Sigmoid colon (tissue), 7 donors: ENCODE measurements at places on chromosomes 12 and 14.

GRCh38 chr12:94767956-94768355 lies 117.6 kb upstream of the TMCC3 start:
- DNase-seq = no peak

DNA sequence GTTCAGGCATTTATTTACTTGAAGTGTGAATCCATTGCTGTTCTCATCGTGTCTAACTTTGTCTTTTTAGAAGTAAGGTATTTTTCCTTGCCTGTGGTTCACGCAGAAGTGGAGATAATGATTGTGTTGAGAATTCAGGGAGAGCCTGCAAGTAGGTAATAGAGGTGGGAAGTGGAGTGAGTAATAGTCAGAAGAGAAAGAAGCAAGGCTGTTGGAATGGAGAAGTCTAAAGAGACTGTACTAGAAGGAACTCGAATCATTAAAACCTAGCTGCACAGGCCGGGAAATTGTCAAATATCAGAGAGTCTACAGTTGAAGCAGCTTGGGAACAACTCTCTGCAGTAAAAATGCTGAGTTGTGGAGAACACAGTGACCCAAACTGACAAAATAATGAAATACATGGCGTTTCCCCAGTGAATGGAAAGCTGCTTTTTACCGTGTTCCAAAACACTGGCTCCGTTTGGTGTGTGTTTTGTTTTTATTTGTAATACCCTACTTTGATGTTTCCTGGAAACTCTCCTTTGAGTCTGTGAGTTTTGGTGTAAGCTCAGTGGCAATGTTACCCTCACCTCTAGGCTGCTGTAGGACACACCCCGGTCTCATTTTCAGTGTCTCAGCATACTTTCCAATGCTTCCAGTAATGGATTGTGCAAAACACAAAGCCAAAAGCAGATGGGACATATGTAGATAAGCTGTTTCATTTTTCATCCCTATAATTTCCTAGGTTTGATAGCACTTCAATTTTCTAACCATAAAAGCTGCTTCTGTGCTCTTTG lies 146.6 kb downstream of the CRADD start:
- no peak for DNase-seq

DNA sequence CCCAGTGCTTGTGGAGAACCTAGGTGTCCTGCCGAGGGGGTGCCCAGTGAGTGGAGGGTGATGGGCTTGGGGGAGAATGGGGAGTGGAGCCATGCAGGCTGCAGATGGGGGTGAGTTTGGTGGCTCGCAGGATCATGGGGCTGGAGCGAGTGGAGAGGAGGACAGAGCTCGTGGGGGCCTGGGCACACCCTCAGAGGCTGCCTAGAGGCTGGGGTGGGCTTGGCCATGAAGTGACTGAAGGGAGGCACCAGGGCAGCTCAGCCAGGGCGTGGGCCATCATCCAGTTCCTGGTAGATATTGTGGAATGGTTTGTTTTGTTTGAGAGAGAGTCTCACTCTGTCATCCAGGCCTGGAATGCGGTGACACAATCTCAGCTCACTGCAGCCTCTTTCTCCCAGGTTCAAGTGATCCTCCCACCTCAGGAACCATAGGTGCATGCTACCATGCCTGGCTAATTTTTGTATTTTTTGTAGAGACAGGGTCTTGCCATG lies 43.4 kb upstream of the AMN start:
- no peak for DNase-seq

DNA sequence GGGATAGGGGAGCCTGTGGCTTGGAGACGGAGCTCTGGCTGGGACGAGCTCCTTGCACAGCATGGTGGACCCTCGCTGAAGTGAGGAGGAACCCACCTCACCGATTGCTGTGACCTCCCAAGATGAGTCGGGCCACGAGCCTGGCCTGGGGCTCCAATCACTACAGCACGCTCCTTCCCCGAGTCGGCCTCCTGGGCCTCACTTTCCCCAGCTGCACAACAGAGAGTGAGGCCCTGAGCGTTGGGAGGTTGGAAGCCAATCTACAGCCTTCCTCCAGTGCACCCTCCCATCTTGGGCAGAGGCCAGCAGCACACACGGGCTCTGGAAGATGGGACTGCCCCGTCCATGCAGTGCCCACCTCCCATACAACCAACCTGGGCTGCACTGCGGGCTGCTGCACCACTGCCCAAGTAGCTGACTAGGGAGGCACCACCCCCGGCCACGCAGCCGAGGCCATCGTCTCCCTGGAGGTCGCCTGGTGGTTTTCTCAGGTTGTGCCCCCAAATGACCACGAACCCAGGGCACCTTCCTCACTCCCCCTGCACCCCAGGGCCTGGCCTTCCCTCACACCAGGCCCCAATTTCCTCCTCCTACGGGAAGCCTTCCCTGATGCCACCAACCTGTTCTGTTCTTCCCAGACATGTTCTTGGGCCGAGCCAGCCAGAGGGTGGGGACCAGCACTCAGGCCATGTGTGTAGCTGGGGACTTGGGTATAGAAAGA lies 152.3 kb upstream of the C14orf180 start:
- peak; percentile 53 for DNase-seq

DNA sequence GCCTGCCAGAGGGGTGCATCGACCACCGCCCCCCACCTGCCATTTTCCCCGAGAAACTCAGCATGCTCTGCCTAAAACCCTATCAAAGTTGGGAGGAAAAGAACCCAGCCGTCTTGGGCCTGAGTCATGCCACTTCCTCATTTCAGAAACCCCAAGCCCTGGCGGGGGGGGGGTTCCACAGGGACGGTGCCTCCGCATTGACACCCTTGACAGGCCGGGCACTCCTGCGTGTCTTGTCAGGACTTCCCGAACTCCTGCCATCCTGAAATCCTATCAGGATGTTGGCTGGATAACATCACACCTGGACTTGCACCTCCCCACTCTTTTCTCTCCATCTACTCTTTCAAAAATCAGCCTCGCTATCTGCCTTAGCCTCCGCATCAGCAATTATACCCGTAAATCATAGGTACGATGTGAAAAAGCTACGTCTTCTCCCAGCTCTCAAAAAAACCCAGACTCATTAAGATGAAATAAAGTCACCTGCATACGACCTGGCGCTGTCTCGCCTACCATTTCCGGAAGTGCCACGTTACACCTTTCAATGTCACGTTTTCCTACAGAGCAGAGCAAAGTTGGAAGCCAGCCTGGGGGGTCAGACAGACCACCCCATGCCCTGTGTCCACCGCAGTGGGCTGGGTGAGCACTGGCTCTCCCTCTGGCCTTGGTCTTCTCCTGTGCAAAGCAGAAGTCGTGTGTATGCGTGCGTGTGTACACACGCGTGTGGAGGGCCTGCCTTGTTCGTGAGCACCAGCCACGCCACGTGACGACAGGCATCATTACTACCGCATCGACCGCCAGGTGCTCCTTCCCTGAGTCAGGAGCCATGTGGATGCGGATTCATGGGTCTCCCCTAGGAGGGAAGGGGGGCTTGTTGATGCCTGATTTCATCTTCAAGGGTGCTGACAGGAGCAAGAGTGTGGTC lies 96.7 kb downstream of the RFLNA start:
- DNase-seq = peak; percentile 83

DNA sequence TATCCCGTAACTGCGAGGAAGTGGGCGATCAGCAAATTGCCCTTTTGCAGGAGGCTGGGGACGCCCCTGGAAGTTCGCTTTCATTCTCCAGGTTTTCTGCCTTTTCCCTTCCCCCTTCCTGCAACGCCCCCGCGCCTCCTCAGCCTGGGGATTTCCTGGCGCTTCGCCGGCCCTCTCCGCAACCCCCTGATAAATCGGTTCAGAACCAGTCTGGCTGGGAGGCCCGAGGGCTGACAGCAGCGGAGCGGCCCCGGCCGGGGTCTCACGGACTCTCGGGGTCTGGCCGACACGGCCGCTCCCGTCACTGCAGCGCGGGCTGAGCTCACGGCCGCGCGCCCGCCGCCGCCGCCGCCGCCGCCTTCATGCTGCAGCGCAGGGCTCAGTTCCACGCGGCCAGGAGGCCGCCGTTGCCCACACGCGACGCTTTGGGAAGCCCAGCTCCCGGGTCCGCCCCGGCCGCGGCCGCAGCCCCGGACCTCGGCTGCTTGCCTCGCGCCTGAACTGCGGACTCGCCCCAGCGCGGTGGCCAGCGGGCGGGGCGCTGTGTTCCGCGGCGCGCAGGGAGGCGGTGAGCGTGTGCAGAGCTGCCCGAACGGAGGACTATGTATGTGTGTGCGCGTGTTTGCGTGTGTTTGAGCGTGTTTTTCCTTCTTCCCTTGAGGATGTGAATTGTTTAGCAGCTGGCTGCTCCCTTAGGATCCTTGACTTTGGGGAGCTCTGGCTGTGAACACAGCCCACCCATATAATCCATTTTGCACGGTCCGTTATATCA lies at the start of gene LRFN5:
TSS of gene LRFN5 (plus strand) at position 345 of the 772 bp plus-strand sequence.
- DNase-seq = peak; percentile 67

GRCh38 chr12:80837342-80837978 lies 100.3 kb downstream of the LIN7A start:
- no peak for DNase-seq

DNA sequence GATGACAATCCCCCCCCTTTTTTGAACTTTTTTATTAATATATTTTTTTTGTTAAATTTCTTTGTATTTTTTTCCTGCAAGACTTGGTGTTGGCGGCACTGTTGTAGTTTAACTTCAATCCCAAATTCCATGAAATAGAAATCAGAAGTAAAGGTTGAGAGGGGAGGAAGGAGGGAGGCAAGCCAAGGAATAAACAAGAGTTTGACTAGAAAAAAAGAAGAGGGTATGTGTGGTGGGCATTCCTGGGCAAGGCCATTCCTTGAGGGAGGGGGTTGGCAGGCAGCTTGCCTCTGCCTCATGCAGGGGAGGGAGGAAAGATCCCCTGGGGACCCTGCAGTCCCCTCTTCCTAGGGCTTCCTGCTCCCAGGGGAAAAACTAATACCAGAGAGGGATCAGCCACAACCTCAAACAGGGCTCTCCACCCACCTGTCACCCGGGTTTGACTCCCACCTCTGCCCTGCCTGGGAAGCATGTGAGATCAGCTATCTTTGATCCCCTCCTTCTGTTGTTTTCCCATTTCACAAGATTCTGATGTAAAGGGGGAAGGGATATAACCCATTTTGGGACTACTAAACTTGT lies 519 bp upstream of the AP1G2 start:
- DNase-seq = peak; percentile 60

DNA sequence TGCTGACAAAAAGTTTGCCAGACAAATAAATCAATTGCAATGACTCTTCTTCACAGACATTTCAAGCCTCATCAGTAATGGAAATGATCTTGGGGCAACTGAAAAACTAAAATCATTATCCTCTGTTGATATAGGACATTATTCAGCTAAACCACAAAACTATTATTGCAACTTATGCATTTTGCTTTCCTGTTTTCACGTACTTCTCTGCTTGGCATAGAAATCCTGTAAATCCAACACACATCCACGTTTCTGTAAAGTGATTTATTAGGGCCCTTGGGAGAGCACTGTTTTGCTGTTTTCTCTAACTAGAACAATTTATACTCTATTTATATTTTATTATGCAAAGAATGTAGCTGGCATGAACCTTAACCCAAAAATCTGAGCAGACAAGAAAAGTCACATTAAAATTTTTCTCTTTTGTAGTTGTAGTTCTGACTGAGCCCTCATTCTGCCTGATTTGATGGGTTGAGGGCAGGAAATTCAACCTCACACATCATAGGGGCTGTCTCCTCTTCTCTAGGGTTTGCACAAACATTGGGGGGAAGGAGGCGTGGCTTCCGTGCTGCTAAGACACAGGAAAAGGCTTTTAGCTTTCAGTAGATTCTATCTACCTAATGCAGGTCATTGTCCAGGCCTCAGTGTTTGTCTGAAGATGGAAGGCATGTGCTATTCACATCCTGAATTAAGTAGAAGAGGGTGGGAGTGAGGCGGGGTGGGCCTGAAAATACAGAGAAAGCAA lies 11.5 kb upstream of the NUP107 start:
- DNase-seq = no peak

DNA sequence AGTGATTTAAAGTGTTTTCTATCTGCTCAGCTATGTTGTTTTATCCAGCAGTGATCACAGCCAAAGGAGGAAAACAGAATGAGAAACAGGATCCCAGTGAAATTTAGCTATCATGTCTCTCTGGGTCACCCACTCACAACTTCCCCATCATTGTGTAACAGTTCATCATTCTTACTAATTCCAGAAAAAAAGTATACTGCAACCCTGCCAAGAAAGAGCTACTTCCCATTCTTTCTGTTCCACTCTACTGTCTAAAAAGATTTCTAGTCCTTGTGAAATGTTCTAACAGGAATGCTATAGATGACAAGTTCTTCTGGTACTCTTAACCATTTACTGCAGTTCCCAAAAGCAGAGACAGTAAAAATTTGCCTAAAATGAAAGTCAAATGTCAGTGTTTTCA lies 39.2 kb upstream of the CD163 start:
- no peak for DNase-seq

GRCh38 chr12:1796515-1797010 lies 23.8 kb upstream of the LRTM2 start:
- no peak for DNase-seq

DNA sequence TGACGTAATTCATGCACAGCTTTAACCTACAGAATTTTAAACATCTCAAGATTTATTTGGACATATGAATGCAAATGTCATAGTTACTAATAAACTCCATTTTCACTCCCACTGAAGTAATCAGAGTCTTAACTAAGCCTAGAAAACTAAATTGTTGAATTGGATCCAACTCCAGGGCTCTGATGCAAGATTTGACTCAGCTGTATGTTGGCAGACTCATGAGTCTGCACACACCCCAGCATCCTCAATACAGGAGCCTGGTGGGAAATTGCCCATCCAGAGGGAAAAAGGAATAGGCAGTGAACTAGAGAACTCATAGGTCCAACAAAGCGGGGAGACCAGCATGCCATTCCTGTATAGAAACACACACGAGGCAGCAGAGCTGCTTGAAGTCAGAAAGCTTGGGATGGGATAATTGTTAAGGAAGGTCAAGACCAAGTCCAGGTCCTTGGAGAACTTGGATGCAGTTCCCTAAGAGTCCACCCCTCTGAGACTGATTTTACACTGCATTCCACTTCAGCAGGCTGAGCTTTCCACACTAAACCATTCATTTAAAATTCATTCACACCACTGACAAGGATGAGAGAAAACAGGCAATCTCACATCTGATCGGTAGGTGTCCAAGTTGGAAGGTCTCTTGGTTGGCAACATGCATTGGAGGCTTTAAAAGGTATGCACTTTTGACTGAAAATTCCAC lies 14.4 kb downstream of the TMTC1 start:
- DNase-seq = no peak

DNA sequence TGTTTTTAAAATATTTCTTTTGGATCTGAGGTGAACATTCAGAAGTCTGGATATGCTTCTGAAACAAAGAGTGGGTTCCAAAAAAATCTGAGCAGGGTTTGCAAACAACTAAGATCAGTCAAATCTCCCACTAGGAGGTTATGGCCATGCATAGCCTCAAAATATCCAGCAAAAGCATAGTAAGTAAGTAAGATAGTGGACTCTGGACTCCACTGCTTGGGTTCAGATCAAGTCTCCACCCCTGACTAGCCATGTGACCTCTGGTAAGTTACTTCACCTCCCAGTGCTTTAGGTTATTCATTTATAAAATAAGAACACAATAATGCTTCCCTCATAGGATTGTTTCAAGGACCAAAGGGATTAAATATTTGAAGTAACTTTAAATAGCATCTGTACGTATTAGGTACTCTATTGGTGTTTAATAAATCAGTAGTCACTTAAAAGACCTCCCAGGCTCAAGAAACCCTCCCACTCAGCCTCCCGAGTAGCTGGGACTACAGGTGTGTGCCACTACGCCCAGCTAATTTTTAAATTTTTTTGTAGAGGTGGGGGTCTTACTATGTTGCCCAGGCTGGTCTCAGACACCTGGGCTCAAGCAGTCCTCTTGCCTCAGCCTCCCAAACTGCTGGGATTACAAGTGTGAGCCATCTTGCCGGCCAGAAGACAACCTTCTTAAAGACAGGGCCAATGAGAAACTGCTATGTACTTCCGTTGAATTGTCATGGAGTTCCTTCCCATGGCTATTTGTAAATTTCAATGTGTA lies 95.7 kb upstream of the SOX5 start:
- DNase-seq = no peak

- no peak for DNase-seq
These were observed 938.4 kb upstream of the ATXN7L3B start for GRCh38 chr12:73599268-73599667.
